ENCODE measurements at places on chromosomes 4 and X.

- DNase-seq = no peak
Measured at GRCh38 chr4:128427832-128428366, 140.3 kb upstream of the PGRMC2 start.

- no peak for DNase-seq
Measured at GRCh38 chr4:168942985-168943384, 67.1 kb downstream of the CBR4 start.

DNA sequence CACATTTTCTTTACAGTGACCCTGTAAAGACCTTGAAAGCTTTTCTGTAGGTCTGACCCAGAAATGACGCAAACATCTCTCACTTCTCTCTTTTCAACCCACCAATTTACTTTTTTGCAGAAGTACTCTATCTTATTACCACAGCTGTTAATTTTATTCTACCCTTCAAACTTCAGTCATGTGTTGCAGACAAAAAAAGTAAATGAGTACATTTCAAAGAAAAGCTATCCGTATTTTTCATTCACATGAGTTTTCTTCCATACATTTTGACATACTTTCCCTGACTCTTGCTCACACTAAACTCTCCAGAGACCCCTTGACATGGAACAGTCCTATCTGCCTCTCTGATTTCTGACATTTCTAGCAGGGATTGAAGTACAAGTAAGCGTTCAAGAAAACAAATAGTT lies 51.7 kb downstream of the SLC7A11 start:
- no peak for DNase-seq

- DNase-seq = no peak
Measured at GRCh38 chr4:121164291-121164690, at the start of gene TNIP3. TNIP3 (minus strand) TSS chr4:121164321; CDS start chr4:121164125, 196 bp downstream.

DNA sequence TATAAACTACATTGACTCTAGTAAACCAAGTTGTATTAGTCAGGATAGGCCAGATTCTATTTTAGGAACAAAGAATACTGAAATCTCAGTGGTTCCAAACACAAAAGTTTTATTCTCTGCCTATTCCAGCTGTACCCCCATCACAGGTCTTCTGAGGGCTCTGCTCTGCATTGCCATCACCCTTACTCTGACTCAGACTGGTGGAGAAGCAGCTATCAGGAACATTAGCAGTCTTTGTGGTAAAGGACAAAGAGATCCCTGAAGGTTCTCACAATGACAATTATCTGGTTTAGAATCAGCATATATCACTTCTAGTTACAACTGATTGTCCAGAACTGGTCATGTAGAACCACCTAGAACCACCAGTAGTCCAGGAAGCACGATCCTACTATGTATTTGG lies 251.1 kb downstream of the GLUD2 start:
- DNase-seq = no peak

DNA sequence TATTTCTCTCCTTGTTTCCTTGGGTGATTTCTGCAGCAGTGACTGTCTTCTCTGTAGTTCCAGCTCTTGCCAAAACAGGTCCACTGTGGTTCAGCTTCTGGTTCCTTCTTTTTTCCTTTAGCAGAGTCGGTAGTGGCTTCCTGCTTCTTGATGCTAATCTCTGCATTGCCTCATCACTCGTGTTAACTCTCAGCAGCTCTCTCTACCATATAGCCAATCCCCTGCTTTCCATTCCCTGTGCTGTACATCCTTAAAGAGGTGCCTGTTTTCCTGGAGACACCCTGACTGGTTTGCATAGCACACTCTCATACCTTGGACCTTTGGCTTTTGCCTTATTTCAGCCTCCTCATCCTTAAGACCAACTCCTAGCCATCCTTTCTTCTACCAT lies 191.2 kb upstream of the LNX1 start:
- DNase-seq = no peak

DNA sequence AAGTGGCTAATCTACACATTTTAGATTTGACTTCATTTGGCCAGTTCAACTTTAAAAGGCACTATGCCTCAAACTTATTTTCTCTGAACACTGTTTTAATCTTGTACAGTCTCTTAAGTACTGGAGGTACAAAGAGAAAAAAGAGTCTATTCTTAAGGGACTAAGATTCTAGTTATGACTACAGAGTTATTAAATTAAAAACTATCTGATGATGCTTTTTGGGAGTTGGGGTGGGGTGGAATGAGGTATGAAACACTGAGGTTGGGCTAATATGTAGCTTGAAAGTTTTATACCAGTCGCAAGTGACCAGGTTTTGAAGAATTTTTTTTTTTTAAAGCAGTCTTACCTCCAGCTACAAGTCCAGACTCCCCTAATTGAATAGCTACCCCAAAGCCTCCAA lies 17.7 kb upstream of the GPR34 start:
- DNase-seq = no peak

GRCh38 chr4:187565416-187565815 lies 430.2 kb upstream of the ZFP42 start:
- no peak for DNase-seq

GRCh38 chr4:2833671-2834000 lies 10.0 kb upstream of the ADD1 start:
- DNase-seq = no peak

DNA sequence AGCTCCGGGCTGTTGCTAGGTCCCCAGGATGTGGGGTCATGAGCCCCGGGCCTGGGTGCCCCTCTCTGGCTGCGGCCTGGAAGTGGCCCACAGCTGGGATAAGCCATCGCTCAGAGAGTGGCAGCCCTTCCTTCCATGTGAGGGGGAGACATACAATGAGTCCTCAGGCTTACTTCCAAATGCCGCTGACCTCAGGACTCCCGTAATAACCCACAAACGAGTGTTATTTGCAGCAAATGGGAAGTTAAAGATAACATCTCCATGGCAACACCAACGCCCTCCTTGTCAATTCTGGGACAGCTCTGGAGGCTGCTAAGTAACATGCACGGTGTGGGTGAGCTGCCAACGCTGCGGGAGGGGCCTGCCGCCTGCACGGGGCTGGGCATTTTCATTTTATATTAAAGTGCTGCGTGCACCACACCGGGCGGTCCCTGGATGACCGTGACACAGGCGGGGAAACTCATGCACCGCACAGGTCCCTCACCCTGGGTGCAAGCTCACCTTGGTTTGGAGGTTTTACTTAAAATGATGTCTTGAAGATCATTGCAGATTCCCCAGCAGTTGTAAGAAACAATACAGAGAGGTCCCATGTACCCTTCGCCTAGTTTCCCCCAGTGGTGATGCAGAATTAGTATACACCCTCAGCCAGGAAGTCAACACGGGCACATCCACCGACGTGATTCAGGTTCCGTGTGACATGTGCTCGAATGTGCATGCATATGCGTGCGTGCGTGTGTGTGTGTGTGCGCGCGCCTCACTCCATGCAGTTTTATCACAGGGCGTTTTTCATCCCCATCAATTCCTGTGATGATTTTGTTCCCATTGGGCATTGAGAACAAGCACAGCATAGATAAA lies 79.4 kb downstream of the ABLIM2 start:
- no peak for DNase-seq

- DNase-seq = no peak
Measured at GRCh38 chr4:116603096-116603495, 482.3 kb downstream of the TRAM1L1 start.

GRCh38 chrX:6225288-6225910 lies 3.3 kb downstream of the NLGN4X start:
- DNase-seq = no peak

DNA sequence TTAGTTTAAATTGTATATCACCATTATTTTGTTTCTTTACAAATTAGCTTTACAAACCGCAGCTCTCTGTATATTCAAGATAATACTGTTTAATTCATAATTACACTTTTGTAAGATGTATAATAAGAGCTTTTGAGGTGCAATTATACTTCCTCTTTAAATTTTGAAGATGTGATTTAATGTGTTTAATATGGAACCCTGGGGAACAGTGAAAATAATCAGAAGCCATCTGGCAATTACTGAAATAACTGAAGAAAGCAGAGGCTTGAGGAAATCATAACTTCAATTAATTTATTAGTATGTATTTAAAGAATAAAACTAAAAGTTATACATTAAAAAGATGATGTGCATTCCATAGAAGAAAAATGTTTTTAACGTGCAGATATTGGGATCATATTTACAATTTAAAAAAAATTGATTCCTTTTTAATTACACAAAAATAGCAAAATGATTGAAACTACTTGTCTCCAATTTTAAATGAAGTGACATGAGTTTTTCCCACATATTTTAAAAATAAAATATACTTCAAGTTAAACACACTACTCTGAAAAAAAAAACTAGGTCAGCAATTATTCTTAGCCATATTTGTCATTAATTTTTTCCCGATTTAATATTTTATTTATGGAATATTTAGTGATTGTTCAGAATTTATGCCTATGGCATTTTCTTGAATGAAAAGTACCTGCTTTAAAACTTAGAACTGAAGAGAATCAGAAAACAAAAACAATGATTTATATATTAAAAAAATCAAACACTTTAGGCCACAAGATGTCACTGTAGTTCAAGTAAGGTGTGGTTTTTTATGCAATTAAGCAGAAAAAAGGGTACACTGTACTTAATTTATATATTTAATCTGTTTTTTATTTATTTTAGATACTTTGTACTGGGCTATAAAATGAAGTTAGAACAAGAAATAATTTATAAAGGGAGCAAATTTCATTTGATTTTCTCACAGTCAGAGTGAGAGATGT lies 942.7 kb upstream of the NDST4 start:
- DNase-seq = no peak

DNA sequence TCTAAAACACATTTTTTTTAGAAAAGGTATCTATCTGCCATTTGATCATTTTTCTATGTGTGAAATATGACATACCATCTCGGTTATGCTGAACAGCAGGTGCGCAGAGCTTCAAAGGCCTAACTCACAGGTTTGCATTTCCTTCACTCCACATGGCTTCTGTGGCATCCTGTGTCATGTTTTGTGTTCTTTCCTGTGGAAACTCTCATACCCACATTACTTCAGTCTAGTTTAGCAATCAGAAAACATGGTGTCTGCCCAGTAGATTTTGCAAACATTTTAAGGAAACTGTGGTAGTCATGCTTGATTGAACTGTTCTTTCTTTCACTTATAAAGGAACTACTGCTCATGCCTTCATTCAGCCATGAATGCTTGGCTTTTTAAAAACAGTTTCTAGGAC lies 11.3 kb upstream of the ARAP2 start:
- DNase-seq = peak; percentile 29

GRCh38 chr4:111282035-111282434 lies 659.2 kb upstream of the PITX2 start:
- DNase-seq = no peak

DNA sequence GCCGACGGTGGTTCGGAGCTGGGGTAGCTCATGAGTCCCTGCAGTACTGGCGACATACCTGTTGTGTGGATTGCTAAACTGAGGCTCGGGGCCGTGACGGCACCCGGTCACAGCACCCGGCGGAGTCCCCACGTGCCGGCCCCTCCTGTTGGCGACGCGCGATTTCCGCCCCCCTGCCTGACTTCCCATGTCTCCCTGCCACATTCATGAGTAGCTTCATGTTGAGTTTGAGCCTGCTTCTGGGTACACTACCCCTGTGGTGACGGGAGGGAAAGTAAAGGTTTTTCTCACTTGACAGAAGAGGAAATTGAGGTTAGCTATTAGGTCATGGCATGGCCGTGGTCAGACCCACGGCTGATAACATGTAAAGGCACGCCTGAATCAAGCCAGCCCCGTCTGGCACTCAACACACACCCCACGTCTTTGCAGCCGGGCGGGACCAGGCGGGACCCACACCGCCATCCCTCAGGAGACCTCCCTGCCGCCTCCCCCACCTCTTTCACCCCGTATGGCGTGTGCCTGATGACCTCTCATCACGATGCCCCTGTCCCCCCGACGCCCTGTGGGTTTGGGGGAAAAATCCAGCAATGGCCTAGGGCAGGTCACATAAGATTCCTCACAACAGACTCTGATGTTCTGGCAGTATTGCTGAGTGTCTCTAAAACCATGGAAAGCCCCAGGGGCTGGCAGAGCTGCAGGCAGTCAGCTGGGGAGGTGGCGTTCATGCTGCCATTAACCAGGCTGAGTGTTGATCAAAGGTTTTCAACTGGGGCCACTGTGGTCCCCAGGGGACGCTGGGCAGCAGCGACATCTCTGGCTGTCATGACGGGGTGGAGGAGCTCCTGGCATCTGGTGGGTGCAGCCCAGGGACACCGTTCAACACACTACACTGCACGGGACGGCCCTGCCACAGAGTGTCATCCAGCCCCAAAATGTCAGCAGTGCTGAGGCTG lies 29.2 kb downstream of the P2RY8 start:
- no peak for DNase-seq

DNA sequence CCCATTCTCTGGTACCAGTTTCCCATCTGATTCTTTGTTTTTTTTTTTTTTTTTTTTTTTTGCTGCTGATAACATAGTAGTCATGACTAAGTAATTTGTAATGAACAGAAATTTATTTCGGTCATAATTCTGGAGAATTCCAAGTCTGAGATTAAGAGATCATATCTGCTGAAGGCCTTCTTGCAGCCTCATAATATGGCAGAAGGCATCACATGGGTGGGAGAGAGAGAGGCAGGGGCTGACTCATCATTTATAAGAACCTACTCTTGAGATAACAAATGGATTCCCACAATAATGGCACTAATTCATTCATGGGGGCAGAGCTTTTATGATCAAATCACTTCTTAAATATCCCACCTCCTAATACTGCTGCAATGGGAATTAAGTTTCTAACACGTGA lies 1034.3 kb downstream of the STIM2 start:
- DNase-seq = no peak

DNA sequence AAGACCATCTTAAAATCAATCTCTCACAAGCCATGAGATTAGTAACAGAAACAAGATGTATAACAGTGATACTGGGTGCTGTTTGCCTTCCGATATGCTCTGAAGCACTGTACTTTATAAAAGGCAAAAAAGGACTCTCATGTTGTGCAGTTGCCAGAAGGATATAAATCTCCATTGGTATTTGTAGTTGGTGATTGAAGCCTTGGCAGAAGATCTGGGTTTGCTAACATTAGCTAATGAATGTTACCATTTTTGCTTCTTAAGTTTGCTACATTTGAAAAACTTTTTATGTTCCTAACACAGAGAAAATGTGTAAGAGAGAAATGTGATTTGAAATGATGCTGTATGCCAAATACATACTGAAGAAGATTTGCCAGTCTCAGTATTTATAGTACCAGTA lies 44.4 kb downstream of the RAP1GDS1 start:
- no peak for DNase-seq

- DNase-seq = no peak
Measured at GRCh38 chr4:15653864-15654592, 1.1 kb downstream of the FBXL5 start.
